ENCODE measurements at places on chromosomes 5 and 9.

DNA sequence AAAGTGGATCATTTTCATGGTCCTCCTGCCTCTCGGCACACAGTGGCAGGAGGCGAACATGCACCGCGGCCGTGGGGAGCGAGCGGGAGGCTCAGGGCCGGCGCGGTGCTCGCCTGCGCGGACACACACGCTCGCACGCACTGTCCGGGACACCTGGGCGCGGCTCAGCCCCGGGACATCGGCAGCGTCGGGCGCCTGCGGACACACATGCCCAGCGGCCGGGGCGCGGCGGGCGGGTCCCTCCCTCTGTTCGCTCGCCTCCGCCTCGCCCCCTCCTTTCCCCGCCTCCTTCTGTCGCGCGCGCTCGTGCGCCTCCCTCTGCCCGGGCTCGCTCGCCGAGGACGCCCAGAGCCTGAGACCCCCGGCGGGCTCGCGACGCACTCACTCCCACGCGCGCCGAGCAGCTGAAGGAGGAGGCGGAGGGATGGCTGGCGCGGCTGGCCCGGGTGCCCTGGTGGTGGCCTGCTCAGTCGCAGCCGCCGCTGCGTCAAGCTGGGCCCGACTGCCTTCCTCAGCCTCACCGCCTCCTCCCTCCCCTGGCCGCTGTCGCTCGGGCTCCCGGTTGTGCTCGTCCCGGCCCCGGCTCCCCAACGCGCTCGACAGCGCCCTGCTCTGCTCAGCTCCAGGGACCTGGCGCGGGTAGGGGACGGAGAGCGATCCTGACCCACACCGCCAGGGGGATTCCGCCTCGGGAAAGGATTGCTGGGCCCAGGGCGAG, at the start of gene FRMD3:
Gene FRMD3, minus strand, starts transcription at position 230 of the 718 bp plus-strand sequence. Its CDS starts 170 bp downstream, at position 60.
- DNase-seq: peak; percentile 43

DNA sequence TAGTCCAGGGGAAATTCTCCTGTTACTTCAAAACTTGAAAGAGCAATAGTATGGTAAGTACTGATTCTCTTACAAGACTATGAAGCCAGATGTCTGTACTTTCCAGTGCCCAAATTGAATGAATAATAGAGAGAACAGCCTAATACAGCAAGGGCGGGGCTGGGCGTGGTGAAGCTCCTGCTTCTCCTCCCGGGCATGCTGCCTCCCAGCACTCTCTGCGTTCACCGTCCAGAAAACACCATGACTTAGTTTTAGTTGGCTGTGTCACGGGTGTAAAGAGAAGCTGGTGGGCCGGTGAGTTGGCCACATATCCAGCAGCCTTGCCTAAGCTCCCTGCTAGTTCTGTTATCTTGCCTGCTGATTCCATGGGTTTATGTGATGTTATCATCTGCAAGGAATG, 40.7 kb upstream of the ADAMTS2 start:
- DNase-seq: no peak

- DNase-seq: no peak
Observed at GRCh38 chr9:5665059-5665458, 36.2 kb downstream of the RIC1 start.

DNA sequence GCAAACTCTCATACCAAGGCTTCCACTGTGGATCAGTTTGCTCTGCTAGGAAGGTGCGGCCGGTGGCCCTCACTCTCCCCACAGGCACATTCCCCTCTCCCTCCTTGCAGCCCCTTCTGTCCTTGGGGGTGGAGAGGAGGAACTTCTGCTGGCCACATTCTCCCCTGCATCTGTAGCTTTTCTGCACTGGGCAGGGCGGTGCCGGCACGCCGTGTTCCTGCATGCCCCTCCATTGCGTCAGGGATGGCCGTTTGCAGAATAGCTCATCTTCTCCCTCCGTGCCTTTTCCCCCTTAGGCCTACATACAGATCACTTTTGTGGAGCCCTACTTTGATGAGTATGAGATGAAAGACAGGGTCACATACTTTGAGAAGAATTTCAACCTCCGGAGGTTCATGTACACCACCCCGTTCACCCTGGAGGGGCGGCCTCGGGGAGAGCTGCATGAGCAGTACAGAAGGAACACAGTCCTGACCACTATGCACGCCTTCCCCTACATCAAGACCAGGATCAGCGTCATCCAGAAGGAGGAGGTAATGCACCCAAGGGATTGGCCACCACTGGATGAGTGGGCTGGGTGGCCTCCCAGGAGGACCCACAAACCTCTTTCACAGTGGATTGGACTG, 231.5 kb downstream of the DOCK8 start:
- no peak for DNase-seq

GRCh38 chr5:35857606-35858205, 1.0 kb downstream of the IL7R start:
- DNase-seq: no peak

- no peak for DNase-seq
Observed at GRCh38 chr5:139588962-139589361, 27.8 kb downstream of the UBE2D2 start.

DNA sequence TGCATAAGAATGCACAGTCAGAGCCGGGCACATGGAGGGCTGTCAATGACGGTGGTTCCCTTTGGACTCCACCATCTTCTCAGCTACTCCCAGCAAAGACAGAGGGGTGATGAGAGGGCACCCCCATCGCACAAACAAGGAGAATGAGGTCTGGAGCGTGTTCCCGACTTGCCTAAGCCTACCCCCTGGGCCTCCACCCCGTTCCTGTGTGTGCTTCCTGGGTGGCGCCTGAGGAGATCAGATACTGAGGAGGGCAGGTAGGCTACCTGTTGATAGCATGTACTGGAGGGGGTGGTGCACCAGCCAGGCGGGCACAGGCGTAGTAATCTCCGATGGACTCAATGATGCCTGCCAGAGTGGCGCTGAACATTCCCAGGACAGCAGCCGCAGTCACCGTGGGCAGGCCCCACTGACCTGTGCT, 4.1 kb downstream of the SLC23A1 start:
- DNase-seq: no peak

- DNase-seq: no peak
Observed at GRCh38 chr9:137678202-137678601, 59.4 kb downstream of the EHMT1 start.

DNA sequence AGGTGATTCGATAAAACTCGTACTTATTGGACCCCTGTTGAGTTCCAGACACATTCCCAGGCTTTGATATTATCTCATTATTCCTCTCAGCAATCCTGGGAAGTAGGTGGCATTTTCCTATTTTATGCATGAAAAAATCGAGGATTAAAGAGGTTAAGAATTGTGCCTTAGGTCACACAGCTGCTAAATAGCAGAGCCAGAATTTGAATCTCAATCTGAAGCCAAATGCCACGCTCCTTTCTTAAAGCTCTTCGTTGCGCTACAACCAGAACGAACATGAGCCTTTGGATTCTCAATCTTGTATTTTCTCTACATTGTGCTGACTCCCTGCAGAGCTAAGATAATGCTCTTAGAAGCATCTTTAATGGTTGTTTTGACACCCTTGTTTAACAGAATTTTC, 527.8 kb upstream of the TLE4 start:
- no peak for DNase-seq

- DNase-seq: no peak
Observed at GRCh38 chr9:93697352-93698139, 121.2 kb downstream of the PHF2 start.

DNA sequence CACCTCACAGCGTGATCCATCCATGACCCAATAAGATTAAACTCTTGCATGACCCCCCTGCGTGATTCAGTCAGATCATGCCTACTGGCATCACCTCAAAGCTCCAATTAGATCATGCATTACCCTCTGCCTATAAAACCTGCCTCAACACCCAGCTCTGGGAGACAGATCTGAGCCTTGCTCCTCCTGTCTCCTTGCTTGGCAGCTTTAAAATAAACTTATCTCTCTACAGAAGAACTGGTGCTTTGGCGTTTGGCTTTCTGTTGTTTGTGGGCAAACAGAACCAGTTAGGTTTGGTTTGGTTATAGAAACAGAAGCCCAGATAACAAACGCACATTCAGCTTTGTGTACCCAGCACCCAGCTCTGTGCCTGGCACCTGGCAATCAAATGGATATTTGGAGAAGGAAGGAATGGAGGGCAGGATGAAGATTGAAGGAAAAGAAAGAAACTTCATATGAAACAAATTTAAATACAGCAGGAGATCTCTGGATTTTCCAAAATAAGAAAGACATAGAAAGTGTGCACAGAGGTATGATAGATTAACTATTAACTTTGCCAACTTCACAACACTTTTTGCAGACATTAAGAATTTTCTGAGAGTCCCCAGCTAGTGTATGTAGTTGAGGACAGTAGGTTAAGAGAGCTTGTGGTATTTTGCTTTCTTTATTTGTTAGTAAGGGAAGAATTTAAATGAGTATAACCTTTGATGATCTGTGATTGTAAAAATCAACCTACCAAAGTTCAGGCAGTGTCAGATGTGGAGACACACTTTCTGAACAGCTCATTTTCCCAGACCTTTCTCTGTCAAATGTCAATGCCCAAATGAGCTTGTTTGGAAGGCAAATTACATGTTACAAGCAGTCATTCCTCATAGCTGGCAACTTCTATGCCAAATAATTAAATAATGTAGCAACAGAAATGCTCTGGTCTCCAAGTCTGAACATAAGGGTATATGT, 102.1 kb upstream of the ASTN2 start:
- DNase-seq: no peak

DNA sequence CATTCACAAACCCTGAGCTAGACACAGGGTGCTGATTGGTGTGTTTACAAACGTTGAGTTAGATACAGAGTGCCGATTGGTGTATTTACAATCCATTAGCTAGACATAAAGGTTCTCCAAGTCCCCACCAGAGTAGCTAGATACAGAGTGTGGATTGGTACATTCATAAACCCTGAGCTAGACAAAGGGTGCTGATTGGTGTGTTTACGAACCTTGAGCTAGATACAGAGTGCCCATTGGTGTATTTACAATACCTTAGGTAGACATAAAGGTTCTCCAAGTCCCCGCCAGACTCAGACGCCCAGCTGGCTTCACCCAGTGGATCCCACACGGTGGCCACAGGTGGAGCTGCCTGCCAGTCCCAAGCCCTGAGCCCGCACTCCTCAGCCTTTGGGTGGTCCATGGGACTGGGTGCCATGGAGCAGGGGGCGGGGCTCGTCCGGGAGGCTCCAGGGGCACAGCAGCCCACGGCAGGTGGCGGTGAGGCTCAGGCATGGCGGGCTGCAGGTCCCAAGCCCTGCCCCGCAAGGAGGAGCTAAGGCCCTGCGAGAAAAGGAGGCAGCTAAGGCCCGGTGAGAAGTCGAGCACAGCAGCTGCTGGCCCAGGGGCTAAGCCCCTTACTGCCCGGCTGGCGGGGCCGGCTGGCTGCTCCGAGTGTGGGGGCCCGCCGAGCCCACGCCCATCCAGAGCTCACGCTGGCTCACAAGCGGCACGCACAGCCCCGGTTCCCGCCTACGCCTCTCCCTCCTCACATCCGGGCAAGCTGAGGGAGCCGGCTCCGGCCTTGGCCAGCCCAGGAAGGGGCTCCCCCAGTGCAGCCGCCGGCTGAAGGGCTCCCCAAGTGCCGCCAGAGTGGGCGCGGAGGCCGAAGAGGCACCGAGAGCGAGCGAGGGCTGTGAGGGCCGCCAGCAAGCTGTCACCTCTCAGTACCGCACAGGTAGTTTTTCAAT, 1039.2 kb upstream of the CDH9 start:
- DNase-seq: no peak

- no peak for DNase-seq
Observed at GRCh38 chr9:38196714-38197113, 127.7 kb upstream of the SHB start.

DNA sequence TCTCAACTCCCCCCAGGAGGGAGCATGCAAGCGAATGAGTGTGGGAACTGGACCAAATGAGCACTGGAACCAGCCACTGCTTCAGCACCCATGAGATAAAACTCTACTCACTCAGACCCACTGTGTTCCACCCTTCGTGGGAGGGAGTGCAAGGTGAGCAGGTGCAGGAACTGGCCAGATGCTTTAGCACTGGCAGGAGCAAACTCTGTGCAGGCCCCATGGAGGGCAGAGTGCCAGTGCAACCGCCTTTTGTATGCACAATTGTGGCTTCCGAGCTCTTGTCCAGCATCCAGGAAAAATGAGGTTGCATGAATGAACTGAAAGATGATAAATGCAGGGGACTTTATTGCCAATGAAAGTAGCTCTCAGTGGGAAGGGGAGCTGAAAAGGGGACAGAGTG, 67.4 kb upstream of the CCDC112 start:
- no peak for DNase-seq

GRCh38 chr5:142977363-142978051, 207.3 kb downstream of the ARHGAP26 start:
- DNase-seq: peak; percentile 42

DNA sequence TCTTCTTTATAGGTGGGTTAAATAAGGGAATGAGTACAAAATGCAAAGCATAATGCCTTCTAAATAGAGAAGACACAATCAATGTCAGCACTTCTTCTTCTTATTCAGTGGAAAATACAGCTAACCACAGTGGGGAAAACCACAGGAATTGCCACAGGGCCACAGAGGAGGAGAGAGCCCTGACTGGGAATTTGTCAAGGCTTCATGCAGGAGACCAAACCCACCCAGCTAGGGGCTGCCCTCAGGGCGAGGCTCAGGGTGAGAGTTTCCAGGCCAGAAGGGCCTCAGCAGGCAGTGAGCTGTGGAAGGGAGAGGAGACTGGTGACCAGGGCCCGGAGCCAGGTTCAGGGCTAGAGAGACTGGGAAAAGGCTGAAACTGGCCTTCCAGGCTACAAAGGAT, 279.1 kb downstream of the MSX2 start:
- DNase-seq: no peak

DNA sequence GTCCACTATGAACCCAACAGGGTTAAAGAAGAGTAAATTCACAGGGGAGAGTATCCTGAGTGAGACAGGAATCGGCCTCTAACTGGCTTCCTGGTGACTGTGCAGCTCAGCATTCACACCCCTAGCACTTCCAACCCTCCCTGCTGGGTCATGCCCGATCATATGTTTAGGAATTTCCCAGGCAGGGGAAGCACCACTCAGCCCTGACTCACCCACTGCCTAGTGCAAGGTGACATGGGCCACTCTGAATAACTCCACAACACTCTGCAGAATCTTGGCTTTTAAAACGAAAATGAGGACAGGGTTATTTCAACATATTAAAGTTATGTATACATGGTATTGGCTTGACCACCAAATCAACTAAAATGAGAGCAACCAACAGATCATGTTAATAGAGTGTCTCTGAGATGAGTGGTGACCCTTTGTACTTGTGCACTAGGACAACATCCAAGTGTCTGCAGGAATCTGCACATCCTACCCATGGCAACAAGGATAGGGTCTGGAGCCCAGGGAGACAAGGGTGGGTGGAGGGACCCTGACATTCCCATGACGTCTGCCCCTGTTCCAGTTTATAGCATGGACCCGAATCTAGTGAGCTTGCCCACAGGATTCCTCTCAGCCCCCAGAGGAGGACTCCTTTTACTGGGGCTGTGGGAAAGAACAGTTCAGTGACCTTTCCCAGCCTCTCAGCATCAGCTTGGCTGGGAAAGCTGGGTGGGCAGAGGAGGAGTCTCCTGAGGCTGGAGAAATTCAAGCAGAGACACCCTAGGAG, 485.8 kb downstream of the SEMA5A start:
- DNase-seq: no peak

GRCh38 chr5:173012882-173013281, 29.3 kb downstream of the ATP6V0E1 start:
- no peak for DNase-seq

- DNase-seq: peak; percentile 80
Observed at GRCh38 chr5:173972925-173973615, 15.9 kb upstream of the C5orf47 start.

Measured in KG1 (cell line).